ENCODE measurements at places on chromosomes 7 and 10. TPM values are rescaled to one million over a fixed set of nuclear protein-coding genes. Genes with fewer than 3 reads are reported as not detected.

The RTKN2 gene
- total RNA-seq = 0.09 TPM

The LRRC61 gene
- 0.19 TPM for total RNA-seq

The ANXA8 gene
- total RNA-seq = not detected

The PTPRN2 gene
- 0.85 TPM for total RNA-seq

The NPY gene
- not detected for total RNA-seq

The AZGP1 gene
- not detected for total RNA-seq

The ABI1 gene
- total RNA-seq = 28.1 TPM

The VPS37D gene
- 4.0 TPM for total RNA-seq

The C7orf33 gene
- total RNA-seq = not detected

The GSTO2 gene
- total RNA-seq = 0.66 TPM

The EBLN1 gene
- not detected for total RNA-seq

The CD36 gene
- total RNA-seq = 1.5 TPM

The SLC13A1 gene
- total RNA-seq = not detected

The SRGN gene
- 1,471 TPM for total RNA-seq

All from endothelial cell of coronary artery (primary cell).